Iris pigment epithelial cell (primary cell): ENCODE measurements at places on chromosomes 16 and 17.

GRCh38 chr17:7355053-7355452 is at the start of gene TMEM95:
Gene TMEM95 (plus strand): TSS chr17:7355156. CDS start chr17:7355205, 49 bp downstream.
- no peak for DNase-seq

GRCh38 chr16:58678716-58679115 is 5.9 kb downstream of the SLC38A7 start:
- no peak for DNase-seq

DNA sequence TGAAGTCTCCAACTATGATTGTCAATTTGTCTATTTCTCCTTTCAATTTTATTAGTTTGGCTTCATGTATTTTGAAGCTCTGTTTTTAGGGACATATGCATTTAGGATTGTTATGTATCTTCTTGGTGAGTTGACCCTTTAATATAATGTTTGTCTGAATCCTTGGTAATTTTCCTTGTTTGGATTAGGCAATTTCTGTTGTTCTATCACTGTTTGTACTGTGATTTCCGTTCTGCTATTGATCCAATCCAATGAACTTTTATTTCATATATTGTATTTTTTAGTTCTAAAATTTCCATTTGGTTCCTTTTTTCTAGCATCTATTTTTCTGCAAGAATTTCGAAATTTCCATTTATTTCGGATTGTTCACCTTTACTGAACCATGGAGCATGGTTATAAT is 31.0 kb downstream of the RAB11FIP4 start:
- DNase-seq, result no peak

GRCh38 chr17:66904760-66905624 is 59.5 kb upstream of the CACNG4 start:
- peak; percentile 71 for DNase-seq

GRCh38 chr17:841313-841712 is 59.2 kb downstream of the MRM3 start:
- no peak for DNase-seq

DNA sequence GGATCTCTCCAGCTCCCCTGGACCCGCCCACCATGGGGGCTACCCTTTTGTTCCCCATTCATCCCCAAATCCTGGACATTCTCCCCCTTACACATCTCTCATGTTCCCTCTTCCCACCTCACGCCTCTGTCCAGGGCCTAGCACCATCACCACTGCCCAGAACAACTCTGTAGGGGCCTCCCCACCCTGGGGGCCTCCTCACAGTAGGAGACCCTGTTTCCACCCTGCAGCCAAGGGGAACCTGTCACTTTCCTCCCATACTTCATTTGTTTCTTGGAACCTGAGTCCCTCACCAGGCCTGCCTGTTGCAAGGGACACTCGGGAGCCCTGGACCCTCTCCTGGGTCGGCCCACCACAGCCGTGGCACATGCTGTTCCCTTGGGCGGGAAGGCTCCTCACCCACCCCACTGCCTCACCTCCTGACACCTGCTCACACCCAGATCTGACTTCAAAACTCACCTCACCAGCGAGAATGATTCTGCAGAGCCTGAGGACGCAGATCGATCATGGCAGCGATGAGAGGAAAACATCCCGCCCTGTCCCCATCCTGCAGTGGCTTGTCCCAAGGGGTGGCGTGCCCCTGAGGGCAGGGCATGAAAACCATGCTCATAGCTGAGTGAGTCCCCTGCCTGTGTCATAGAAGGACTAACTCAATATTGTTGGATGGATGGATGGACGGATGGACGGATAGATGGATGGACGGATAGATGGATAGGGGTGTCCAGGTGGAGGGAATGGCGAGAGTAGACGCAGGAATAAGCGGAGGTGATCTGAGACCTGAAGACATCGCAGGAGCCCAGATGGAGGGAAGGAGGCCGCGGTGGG is 6.8 kb upstream of the RASD1 start:
- DNase-seq, result no peak

DNA sequence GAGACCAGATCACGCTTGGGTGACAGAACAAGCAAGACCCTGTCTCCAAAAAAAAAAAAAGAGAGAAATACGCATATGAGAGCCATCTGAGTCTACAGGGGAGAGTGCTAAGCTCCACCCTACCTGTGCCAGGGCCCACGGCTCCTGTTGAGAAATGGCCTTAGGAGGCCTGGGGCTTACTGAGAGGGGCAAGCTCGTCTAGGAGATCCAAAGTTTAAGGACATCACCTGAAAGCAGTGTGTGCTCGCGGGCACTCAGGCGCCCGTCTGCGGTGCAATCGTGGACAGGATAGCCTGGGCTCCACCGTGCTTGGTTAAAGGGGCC is 14.5 kb upstream of the BAIAP2 start:
- no peak for DNase-seq

DNA sequence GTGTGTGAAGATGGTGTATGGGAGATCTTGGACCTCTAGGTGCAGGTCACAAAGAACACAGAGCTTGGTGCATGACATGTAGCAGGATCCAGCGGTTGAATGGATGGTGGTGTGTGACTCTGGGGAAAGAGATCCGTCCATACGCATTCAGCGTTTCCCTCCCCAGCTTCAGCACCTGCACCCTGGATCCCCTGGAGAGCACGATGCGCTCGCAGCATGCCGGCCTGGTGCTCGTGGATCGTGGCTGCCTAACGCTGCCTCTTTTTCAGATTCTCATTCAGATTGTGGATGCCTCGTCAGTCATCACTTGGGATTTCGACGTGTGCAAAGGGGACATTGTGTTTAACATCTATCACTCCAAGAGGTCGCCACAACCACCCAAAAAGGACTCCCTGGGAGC is 70.9 kb downstream of the SEC14L1 start:
- no peak for DNase-seq

DNA sequence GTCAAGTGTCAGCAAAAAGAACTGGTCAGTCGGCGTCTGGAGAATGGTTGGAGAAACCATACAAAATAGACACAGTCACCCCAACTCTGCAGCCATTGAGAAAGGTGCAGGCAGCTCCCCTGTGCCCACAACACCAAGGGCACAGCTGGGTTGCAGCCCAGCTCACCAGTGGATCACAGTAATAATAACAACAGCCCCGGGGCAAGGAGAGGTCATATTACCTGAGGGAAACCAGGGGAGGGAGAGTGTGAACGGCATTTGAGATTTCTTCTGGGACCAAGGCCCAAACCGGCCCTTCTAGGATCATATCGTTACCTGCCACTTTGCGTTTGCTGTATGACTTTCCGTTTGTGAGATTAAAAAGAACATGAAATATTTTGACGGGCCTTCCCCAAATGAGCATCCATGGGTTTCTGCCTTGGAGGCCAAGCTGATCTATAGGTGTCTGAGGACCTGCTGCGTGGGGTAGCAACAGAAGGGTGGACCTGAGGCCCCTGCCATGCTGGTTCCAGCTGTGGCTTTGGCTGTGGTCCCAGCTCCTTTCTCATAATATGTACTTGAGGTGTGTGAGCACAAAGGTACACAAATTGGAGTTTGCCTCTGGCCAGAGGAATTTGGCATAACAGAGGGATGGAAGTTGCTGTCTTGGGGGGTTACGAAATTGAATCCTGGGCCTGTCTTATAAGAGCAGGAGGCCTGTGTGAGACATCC is 154.6 kb downstream of the CMIP start:
- DNase-seq, result no peak

- no peak for DNase-seq
These were observed 8.8 kb downstream of the KIAA0513 start for GRCh38 chr16:85036236-85037049.

GRCh38 chr16:84930298-84931106 is 80.8 kb downstream of the ZDHHC7 start:
- no peak for DNase-seq

GRCh38 chr16:81004646-81005353 is 1.9 kb downstream of the CMC2 start:
- peak; percentile 60 for DNase-seq

DNA sequence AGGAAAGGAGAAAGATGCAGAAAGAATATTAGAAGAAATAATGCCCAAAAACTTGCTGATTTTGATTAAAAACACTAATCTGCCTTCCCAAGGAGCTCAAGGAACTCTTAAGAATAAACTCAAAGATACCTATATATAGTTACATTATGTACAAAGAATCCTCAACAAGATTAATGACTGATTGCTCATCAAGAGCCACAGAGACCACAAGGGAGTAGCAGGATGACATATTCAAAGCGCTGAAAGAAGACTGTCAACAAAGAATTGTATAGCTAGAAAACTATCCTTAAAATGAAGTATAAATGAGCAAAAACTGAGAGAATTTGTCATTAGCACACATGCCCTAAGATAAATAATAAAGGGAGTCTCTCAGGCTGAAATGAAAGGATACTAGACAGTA is 6.2 kb downstream of the LPCAT2 start:
- DNase-seq, result no peak

DNA sequence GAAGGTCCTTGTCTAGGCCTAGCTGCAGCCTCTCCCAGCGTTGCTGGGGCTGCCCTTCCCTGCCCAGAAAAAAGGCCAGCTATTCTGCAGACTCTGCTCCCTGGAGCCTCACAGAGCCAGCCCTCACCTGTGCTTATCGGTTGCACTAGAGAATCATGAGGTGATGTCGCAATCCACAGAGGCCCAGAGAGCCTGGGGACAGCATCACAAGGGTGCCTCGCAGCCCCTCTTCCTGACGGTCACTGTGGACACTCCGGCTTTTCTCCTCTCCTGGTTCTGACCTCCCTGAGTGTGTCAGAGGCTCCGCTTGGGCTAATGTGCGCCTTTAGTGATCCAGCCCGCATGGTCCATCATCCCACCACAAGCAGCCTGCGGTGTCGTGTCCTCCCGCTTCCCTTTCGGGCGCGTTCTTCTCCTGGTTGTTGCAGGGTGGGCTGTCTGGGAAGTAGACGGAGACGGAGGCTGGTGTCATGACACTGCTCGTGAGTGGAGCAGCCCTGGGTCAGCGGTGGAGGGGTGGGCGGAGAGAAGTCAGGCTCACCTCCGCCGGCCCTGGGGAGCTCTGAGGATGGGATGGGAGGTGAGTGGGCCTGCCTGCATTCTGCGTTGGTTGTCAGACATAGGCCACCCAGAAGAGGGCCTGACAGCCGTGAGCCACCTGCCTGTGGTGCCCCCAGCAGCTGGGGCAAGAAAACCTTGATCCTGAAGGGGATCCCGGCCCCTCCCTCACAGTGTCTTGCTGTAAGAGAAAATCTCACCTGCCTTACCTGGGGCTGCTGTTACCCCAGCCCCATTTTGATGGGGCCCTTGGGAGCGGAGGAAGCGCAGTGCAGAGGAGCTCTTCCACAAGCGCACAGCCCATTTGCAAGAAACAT is 165.9 kb upstream of the CHMP6 start:
- DNase-seq, result no peak

- DNase-seq, result peak; percentile 99
These were observed 45.0 kb upstream of the SMURF2 start for GRCh38 chr17:64707050-64707591.

GRCh38 chr17:45130681-45131615 is 1.4 kb downstream of the PLCD3 start:
- no peak for DNase-seq

- DNase-seq, result no peak
These were observed 96.2 kb downstream of the PRKCA start for GRCh38 chr17:66398617-66399016.

DNA sequence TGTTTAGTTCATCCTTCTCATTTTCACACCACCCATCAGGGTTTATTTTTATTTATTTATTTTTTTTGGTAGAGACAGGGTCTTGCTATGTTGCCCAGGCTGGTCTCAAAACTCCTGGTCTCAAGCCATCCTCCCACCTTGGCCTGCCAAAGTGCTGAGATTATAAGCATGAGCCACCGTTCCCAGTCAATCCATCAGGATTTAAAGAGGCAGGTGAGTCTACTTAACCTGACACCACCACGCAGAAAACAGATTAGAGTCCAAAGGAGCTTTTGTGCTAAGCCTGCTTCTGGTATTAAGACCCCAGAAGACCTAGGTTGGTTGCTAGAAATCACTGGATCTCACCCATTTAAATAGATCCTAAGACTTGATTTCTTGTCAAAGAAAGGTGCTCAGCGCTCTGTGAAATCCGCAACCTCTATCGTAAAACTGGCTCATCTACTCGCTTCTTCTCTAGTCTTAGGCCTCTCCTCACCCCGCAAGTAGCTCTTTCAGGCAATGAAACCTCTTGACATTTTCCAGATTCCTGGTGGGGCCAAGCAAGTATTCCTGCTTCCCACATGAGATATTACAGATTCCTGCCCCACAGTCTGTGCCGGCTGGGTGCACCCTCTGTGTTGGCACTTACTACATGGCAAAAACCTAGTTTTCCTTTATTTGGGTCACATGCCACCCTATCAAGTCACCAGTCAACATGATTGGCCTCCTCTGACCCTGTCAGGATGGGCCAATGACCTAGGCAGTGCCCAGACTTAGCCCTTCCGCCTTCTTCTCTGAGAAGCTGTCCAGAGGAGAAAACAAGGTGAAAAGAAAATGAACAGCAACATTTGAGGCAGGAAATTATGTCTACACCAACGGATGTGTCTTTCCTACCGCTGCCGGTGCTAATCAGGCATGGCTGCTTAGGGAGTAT is 9.0 kb downstream of the PITPNA start:
- DNase-seq, result no peak

GRCh38 chr16:85549766-85550421 is 63.2 kb upstream of the GSE1 start:
- no peak for DNase-seq

DNA sequence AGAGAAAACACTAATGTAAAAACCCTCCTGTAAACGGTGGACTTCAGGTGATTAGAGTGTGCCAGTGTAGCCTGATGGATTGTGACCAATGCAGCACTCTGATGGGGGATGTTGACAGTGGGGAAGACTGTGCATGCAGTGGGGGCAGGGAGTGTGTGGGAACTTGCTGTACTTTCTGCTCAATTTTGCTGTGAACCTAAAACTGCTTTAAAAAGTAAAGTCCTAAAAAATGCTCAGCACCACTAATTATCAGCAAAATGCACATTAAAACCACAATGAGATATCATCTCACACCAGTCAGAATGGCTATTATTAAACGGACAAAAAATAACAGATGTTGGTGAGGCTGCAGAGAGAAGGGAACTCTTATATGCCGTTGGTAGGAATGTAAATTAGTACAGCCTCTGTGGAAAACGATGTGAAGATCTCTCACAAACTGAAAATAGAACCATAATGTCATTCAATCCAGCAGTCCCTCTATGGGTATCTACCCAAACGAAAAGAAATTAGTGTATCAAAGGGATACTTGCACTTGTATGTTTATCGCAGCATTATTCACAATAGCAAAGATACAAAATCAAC is 9.7 kb upstream of the ULK2 start:
- no peak for DNase-seq

DNA sequence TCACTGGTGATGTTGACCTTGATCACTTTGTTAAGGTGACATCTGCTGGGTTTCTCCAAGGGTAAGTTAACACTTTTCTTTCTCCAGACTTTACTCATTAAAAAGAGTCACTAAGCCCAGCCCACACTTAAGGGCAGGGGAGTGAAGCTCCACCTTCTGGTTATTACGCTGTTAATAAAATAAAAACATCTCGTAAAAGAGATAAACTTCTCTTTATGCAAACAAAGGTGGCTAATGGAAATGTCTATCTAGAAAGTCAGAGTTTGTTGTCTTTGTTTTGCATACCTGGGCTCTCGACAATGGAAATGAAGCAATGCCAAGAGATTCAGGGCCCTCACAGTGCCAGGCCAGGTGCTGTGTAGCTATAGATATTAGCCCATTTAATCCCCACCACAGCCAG is 134.4 kb downstream of the ZFHX3 start:
- no peak for DNase-seq
